ENCODE measurements at places on chromosomes 5 and 9. TPM values are rescaled to one million over a fixed set of nuclear protein-coding genes. Genes with fewer than 3 reads are reported as not detected.

Gene GLRA1
- not detected for total RNA-seq

Gene FRMPD1
- total RNA-seq = 0.05 TPM

Gene PRUNE2
- total RNA-seq = 7.7 TPM

Gene GRIN1
- not detected for total RNA-seq

Gene CNTLN
- total RNA-seq = 4.4 TPM

Gene CNTRL
- total RNA-seq = 4.6 TPM

Gene SPINK13
- total RNA-seq = not detected

Gene SH3TC2
- total RNA-seq = 2.6 TPM

All from astrocyte (in vitro differentiated cells and primary cell).